Cerebellar cortex (tissue), 1 donor: ENCODE measurements at places on chromosomes 5 and 9.

DNA sequence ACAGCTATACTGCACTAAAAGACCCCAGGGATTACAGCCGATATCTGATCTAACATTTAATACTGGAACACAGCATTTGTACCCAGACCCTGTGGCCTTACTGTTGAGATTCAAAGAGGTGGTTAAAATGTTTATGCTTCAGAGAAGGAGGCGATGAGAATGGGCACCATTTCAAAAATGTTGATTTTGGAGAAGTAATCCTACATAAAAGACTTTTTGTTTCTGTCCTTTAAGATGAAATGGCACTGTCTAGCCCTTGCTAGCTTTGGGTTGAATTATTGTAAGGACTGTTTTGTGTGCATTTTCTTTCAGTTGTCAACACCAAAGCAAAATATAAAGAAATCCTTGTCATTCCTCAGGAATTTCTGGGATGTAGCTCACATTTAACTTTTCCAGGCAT is 288.5 kb upstream of the ANKH start:
- DNase-seq: no peak

GRCh38 chr5:92713826-92714225 is 867.2 kb downstream of the NR2F1-AS1 start:
- DNase-seq: no peak

DNA sequence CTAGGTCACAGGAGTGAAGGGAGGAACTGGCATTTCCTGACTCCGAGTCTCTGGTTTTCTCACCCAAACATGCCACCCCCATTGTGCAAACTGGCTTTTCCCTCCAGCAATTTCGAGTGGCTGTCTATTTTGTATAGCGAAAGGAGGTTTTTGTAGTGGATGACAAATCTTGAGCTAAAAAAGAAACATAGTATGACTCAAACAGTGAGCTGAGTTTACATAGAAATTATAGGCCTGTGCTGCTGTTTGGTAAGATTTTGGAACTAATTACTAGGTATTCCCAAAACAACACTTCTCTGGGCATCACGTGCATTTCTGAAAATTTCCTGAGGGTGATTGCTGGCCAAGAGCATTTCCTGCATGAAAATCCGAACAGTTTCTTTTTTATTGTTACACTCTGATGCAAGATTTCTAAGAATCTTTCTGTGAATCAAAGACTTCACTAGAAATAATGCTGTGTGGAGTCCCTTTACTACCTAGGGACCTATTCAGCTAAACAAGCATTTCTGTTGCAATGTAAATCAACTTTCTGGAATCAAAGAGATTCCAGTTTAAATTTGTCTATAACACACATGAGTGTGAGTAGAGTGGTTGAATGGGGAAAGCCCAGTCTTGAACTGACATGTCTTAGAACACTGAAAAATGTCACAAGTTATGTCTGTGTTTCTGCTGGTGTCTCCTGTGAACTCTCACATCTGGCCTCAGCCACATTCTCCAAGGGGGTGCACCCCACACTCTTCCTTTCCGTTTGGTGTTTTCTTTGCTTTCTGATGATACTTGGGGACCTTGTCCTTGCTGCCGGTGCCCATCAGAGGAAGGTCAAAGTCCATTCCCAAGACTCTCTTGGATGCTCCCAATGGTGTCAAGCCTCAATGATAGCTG is 33.3 kb upstream of the DAPK1 start:
- no peak for DNase-seq

- DNase-seq: no peak
Measured at GRCh38 chr9:134193912-134194535, 29.7 kb upstream of the RNU6ATAC start.

GRCh38 chr5:35089334-35090314 is 41.9 kb upstream of the AGXT2 start:
- DNase-seq: peak; percentile 50

GRCh38 chr9:36765468-36766341 is 193.0 kb downstream of the MELK start:
- DNase-seq: peak; percentile 94

GRCh38 chr5:2542821-2543220 is 208.7 kb downstream of the IRX2 start:
- no peak for DNase-seq

DNA sequence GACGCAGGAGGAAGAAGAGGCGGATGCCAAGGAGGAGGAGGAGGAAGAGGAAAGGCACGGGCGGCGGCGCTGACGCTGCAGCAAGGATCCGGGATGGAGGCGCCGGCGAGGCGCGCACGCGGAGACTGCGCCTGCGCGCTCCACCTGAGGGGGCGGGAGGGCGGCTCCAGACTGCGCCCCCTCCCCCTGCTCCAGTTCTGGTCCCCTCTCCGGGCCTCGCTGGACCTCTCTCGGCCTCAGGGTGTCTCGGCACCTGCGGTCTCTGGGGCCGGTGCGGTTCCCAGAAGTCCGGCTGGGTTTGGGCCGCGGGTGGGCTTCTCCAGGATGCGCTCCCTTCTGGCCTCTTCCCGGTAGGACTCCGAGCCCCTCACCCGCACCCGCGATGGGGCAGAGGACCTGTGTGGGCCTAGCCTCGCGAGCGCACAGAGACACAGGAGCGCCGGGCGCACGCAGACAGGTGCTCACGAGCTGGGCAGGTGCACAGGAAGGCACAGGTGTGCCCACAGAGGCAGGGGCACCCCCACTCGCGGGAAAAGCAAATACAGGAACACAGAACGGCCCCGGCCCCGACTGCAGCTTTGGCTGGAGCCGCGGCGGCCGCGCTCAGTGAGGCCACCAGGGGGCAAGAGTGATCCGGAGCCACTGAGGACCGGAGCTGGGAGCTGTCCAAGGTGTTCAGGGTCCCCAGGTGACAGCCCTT is at the start of gene NPDC1:
NPDC1 (minus strand) TSS at position 90 of the 700 bp plus-strand sequence. CDS start 188 bp downstream, outside the sequence.
- DNase-seq: peak; percentile 79

GRCh38 chr9:109721001-109721400 is 59.0 kb upstream of the PALM2AKAP2 start:
- no peak for DNase-seq

DNA sequence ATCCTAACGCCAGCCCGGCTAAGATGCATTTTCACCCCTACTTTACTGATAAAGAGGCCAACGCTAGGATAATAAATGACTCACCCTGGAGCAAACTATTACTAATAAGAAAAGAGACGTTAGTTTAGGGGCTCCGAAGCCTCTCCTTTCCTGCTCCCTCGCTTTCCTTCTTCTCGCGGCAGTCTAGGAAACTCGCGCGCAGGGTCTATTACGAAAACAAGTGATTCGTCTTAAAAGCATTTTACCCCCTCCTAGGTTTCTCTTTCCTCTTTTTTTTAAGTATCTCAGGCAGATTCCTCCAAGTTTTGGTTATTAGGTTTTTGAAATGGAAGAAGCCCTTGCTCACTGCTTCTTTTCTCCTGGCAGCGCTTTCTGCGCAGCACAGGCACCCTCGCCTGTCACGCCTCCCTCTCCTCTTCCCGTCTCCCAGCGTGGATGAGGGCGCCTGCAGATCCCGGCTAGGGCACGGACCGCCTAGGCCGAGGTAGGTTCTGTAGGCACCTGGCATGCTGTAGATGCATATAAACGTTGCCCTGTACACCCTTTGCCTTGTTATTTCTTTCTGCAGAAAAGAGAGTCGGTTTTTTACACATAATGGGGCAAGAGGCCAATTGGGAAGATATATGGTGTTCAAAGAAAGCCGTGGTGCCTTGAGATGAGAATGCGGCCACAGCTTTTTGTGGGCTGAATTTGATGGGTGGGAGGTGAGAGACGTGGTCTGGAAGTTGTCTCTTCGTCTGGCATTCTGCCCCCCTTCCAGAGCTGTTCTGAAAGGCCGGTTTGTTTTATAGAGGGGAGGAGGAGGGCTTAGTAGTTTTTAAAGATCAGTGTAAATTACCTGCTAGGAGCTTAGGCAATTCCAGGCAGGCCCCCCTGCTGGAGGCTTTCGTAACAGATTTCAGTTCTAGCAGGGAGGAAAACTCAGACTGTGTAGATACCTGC is 983 bp downstream of the GCNT1 start:
- peak; percentile 75 for DNase-seq

GRCh38 chr9:15277400-15278090 is 29.5 kb downstream of the TTC39B start:
- peak; percentile 68 for DNase-seq

DNA sequence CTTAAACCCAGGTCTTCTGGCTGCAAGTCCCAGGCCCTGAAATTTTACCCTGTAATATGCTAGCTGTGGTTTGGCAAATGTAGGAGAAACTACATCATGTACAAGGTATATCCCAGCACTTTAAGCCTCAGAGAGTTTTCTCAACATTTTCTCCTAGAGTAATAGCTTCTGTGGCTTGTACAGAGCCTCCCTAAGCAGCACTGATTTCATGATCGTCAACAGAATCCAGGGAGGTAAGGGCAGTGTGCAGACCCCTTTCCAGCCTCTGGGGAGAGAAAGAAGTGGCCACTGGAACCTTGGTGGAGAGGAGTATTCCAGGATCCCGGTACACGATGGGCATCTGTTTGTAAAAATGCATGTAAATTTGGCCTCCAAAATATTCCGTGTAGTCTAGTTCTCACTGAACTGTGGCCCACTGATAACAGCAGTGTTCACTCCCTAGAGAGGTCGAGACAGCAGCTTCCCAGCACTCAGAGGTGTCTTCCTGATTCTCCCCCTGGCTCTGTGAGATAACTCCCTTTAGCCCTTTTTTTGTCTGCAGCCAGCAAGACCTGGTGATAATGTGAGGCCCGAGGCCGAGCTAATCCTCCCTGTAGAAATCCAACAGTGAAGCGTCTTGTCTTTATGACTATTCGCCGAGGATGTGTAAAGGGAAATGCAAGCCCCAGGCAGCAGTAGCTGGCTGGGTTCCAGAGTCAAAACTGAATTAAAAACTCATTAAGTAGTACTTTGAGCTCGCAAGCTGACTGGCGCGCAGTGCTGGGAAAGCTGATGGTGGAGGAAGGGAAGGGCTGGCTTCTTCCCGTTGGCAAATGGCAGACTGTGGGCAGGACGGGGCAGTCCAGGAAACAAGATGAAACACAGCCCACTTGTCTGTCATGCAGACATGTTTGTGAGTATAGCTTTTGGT is 59.0 kb downstream of the MAP1B start:
- DNase-seq: peak; percentile 80

DNA sequence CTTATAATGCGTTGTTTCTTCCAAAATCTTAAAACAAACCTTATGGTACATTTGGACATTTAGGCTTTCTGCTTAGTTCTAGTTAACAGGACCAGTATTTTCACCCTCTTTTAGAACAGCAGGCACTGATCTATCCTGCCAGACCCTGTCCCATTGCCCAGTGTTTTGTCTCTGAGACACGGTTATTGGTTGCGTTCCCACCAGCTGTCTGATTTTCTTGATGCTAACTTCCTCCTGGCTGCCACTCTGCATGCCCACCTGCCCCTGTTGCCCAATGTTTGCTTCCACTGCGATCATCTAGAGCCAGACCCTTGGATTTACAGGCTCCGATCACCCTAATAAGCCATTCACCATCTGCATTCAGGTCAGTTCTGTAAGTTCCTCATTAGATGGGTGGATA is 506.0 kb upstream of the CDH6 start:
- DNase-seq: no peak

DNA sequence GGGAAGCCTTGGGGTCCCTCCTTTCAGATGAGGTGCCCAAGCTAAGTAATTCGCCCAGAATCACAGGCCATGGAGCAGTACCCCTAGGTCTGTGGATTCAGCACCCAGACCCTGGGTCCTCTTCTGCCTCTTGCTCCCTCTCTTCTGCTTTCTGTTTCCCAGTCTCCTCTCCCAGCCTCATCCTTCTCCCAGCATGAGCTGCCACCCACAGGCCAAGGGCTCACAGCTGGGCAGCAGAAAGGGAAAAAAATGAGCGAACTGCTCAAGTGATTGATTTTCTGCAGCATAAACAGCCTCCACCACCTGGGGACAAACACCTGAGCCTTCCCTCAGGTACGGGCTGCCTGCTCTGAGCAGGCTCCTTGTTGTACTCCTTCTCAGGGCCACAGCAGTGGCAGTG is 113.9 kb upstream of the SAP30L start:
- no peak for DNase-seq

- DNase-seq: peak; percentile 73
Measured at GRCh38 chr5:126866851-126867636, 90.1 kb downstream of the LMNB1 start.

- no peak for DNase-seq
Measured at GRCh38 chr5:90135779-90136378, 273.7 kb downstream of the CETN3 start.

DNA sequence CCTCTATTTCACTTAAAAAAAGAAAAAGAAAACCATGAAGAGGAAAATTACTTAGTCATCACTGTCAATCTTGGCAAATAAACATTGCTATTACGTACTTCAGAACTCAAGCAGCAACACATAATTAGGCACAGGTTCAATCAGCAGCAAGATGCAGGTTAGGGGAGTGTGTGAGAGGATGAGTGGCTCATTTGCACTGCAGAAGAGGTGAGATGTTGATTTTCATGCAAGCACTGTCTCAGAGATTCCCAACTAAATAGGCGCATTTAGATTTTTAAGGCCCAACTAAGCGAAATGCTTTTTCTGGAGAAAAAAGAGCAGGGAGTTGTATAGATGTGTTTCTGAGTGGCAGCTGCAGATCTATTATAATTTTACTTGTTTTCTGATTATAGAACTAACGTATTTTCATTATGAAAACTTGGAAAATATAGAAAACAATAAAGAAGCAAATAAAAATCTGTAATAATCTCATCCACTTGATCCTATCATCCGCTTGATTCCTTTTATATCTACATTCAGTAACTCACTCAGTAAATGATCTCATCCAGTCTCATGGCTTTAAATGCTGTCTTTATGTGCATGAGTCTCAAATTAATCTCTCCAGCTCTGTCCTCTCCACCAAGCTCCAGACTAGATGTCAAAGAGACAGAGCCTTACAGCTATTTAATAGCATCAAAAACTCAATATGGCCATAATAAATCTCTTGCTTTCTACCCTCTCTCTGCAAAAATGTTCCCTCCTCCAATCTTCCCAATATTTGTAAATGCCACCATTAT is 162.5 kb downstream of the ZNF462 start:
- no peak for DNase-seq

GRCh38 chr5:199950-200645 is 8.8 kb downstream of the LRRC14B start:
- DNase-seq: no peak

GRCh38 chr5:108249095-108249784 is 132.7 kb downstream of the FBXL17 start:
- DNase-seq: no peak

DNA sequence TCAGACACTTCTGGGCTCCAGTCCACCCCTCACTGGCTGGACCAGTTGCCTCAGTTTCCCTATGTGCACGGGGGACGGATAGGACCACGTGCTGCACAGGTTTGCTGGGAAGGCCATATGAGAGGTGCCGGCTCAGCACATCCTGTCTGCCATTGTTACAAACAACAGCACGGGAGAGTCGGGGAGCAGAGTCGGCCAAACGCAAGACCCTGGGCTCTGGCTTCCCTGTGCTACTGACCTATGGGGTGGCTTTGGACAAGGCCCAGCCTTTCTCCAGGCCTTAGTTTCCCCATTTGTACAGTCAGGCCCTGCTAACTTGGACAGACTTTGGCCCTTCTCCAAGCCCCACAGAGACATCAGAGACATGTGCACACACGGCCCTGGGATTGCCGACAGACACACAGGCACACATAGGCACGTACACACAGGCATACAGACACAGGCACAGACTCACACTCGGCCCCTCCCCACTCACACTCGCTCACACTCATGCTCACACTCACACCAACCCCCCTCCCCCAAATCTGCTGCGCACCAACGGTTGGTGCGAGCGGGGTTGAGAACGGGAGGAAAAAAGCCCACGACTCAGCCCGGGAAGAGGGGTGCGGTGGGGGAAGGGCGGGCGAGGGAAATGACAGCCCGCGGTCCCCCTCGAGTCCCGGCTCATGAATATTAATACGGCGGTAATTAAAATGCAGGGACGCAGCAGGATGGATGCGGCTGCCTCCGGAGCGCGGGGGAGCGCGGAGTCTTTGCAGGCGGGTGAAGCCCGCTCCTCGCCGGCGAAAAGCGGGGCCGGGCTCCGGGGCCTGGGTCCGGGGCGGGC is 133.0 kb downstream of the C9orf50 start:
- DNase-seq: peak; percentile 70
